ENCODE measurements at places on chromosomes 3 and 15.
A peak's percentile ranks its signal among the peaks of the same experiment; 100 is the strongest.

DNA sequence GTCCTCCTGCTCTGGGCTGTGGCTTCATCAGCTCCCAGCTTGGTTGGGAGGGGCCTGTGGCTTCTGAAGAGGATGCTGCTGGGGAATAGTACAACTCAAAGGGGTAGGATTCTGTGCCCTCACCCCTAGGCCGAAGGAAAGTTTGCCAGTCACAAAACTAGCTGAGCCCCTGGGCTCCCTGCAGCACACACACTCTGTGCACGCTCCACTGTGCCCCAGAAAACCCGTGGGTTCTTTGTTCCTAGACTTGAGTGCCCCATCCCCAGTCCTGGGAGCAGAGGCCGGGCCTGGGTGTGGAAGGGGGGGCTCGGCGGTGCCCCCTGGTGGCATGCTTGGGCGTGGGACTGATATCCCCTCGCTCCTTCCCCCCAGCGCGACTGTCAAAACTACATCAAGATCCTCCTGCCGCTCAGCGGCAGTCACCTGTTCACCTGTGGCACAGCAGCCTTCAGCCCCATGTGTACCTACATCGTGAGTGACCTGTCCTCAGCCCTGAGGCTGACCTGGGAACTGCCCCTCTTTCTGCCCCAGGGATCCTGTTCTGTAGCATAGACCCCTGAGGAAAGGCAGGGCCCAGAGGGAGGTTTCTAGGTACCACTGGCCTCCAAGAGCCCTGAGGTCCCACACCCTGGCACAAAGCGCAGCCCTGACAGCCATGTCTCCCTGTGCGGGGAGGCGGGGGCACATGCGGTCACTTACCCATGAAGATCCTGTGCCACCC, 14.2 kb downstream of the CIB1 start:
- peak; percentile 52 for DNase-seq

DNA sequence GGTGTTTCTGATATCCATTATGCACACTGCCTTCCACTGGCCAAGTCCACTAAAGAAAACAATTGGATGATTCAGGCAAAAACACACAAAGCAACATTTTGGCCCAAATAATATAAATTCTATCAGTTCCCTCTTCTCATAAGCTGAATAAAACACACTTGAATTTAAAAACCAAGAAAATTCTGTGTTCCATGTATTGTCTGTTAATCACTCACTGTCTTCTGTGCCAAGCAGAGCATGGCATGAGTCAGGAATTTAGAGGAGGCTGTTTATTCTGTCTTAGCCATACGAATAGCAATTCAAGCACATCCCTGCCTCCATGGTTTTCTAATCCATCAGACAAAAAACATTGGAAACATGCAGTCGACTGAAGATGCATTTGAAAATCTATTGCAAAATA, 215.6 kb upstream of the UMPS start:
- DNase-seq: no peak

DNA sequence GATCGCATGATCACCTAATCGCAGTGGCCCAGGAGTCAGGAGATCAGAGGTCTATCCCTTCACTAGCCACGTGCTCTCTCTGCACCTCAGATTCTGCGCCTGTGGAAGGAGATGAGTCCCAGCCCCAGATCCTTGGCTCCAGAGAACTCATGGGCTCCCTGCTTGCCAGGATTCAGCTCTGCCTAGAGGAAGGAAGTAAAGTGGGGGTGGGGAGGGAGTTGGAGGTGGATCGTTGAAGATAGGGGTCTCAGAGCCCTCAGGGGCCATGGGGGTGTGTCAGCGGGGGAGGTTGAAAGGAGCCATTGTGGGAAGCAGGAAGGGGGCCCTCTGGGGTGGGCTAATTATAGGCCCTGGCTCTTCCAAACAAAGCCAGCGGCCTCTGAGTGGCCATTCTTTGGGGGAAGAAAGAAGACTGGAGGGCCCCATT, 11.3 kb upstream of the STRA6 start:
- DNase-seq: peak; percentile 80

GRCh38 chr3:156449710-156450574, 105.0 kb downstream of the SSR3 start:
- DNase-seq: peak; percentile 50

- no peak for DNase-seq
Observed at GRCh38 chr3:39181408-39182335, 10.7 kb downstream of the XIRP1 start.

GRCh38 chr3:125959317-125960065, 9.5 kb upstream of the ROPN1B start:
- DNase-seq: no peak

DNA sequence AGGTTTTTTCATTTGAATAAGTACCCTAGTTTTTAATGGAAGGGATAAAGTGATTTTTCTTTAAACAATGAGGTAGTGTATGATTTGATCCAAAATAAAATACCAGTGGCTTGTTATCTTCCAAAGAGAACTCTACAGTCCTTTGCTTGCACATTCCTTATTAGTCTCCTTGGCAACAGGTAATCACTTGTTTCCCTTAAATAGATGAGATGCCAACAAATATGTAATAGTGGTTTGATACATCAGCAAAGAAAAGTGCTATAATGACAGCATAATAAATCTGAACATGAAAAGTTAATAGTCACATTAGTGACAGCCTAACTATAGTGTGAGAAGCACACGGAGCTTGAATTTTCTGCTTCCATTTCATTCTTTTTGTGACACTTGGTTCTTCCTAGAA, 360.2 kb downstream of the ZNF385D start:
- DNase-seq: peak; percentile 50

DNA sequence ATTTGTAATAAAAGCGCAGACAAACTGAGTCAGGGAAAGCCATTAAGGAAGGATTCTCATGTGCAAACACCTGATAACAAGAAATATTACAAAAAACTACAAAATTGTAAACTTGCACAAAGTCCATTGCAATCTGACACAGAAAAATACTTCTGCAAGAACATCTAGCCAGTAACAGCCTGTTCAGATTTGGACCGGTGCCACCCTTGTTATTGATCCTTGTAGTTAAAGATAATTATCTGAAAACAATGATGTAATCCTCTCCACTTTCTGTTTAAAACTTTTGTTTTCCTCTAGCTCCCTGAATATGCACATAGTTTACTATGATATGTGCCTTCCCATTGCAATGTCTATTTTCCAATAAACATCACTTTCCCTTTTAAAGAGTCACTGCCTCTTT, 1090.2 kb downstream of the PLOD2 start:
- no peak for DNase-seq

DNA sequence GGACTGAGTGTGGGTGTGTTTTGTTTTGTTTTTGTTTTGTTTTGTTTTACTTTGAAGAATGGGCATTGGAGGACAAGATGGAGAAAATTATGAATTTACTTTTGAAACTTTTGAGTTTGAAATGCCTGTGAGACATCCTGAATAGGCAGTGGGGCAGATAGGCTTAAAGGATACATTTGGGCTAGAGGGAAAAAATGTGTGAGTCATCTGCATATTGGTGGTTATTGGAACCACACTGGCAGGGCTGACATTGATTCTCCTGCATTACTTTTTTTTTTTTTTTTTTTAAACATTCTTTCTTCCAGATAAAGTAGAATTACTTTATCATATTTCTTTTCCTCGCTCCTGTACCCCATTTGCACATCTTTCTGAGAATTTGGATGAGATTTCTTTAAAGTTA, 56.1 kb downstream of the CALML4 start:
- peak; percentile 27 for DNase-seq

- DNase-seq: no peak
Observed at GRCh38 chr15:62841269-62841628, 201.3 kb upstream of the TPM1 start.

DNA sequence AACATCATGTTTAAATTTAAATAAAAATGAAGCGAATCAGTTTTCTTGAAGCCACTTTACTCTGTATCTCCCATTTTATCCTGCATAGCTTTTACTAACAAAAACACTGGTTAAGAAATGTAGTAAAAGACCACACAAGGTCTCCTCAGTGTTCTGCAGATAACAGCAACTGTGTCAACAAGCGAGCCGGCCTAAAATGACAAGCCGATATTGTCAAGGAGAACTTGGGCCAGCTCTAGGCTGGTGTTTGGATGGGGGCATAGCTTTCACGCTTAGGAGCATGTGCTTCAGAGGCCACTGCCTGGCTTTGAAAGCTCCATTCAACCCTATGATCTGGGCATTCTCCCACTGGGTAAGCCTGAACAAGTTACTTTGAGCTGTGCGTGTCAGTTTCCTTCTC, 38.1 kb downstream of the MFSD1 start:
- no peak for DNase-seq

DNA sequence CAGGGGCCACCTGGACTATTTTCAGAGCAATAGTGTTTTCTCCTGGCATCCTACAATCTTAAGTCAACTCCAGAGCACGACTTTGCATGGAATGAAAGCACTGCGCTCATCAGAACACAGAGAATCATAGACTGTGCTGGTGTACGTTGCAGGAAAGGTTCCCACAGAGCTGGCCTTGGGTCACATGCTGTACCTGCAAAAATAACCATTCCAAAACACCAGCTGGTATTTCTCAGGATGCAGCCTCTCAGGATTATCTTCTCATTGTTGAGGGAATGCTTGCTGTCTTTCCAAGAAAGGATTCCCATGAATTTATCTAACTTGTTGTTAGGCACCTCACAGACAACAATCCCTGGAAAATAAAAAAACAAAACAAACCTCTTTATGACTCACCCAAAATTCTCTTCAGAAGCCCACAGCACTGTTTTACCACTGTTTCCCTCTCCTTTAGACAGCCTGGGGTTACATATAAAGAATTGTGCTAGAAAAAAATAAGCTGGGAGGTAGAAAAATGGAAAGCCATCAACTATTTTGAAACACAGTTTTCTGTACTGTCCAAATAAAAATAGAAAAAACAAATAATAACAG, 131.7 kb downstream of the ATP8B4 start:
- DNase-seq: no peak

DNA sequence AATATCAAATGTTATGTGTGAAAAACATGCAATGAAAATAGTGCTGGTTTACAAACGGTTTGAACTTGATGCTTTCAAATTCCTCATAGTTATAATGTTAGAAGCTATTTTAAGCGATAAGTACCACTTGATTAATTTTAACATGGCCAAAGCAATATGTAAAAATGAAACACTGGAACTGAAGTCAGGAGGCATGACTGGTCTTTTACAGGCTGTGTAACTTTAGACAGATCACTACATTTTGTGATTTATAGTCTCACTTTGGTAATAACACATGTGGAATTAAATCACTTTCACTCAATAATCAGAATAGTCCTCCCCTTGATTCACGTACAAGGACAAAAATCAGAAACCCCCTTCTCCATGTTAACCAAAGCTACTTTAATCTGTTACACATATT, 482.7 kb upstream of the NECTIN3 start:
- no peak for DNase-seq

GRCh38 chr15:41881086-41881485, 12.8 kb downstream of the SPTBN5 start:
- no peak for DNase-seq

Measured in mesendoderm (in vitro differentiated cells).